ENCODE measurements at places on chromosomes 11 and 22. TPM values are rescaled to one million over a fixed set of nuclear protein-coding genes. Genes with fewer than 3 reads are reported as not detected.

Gene CD44
- 62.6 TPM for polyA plus RNA-seq

DNA sequence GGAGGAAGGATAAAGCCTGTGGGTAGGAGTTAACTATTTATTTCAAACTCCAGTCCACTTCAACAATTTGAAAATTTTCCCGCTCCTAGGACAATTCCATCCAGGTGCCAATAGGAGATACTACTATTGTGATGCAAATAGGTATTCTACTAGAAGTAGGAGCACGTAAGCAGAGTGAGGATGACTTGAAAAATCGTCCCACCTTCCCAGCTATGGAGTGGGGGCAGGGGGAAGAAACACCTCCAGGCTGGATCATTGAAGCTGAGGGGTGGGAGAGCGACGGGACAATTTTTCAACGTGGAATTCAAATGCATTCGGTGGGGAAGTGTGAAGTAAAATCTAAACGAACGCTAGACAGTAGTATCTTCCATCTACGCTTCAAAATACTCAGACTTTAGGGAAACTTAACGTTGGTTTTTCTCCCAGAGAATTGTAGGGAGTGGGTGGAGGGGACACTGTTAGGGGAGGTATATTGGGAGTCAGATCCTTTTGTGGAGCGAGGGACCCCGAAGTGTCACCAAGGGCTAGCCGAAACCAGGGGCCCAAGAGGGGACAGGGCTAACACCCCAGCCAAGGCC lies 523 bp upstream of the ARHGAP42 start:
- H3K4me1 ChIP-seq, result peaks cover 12% of the 10 kb centered on the region
- H3K36me3 ChIP-seq, result no peaks in the 10 kb centered on the region
- peak overlapping the region; percentile 80 for H3K27ac ChIP-seq
- DNase-seq, result no peak

DNA sequence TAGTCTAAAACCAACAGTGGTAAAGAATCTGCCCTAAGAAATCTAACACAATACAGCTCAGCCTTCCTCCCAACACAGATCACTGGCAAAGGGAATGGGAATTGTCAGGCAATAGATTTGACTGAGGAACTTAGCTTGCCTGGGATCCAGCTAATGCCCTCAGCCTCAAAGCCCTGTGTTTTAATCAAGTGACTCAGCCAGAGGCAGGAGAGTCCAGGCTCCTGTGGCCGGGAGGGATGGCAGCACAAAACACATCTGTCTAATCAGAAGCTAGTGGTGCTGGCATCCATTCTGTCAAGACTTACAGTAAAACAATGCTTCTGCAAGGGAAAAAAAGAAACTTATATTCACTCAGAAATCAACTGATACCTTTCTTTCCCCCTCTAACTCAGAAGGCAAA lies 5.6 kb downstream of the SYTL2 start:
- no peak overlapping the region for H3K4me3 ChIP-seq
- H3K36me3 ChIP-seq, result no peaks in the 10 kb centered on the region
- no peak for DNase-seq
- peaks cover 8% of the 10 kb centered on the region for H3K4me1 ChIP-seq

DNA sequence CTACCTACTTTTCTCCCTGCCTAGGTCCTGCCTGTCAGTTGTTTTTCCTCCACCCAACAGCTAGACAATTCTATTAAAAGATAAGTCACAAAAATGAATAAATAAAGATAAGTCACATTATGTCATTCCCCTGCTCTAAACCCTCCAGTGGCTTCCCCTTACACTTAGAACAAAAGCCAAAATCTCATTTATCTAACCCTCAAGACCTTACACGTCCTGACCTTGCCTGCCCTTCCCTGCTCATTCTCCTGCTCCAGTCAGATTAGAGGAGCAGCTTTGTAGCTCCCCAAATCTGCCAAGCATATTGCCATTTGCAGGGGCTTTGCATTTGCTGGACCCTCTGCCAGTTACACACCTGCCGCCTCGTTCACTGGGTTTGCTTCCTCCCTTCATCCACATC lies 16.7 kb downstream of the KREMEN1 start:
- no peak for DNase-seq
- no peak overlapping the region for H3K4me3 ChIP-seq
- no peak overlapping the region for H3K27ac ChIP-seq
- no peaks in the 10 kb centered on the region for H3K27me3 ChIP-seq

DNA sequence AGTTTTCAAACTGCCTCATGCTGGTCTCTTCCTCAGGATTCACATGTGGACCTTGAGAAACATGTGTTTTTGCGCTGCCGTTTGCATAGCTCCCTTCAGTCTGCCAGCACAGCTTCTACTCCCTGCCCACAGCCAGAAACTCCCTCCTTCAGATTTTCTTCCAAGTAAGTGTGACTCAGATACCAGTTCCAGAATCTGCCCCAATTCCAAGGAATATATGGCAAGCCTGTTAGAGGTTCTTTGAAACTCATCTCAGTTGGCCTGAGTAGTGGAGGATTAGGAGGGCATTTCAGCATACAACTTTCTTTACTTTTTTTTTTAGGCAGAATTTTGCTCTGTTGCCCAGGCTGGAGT lies 67.1 kb downstream of the SNX19 start:
- no peaks in the 10 kb centered on the region for H3K36me3 ChIP-seq
- H3K4me3 ChIP-seq, result no peak overlapping the region
- no peak for DNase-seq
